ENCODE measurements at places on chromosomes 5 and 9. TPM values are rescaled to one million over a fixed set of nuclear protein-coding genes. Genes with fewer than 3 reads are reported as not detected.

IFNA5 gene
- total RNA-seq, result not detected

GRCh38 chr5:151772029-151772845 lies 483 bp downstream of the G3BP1 start:
- peaks cover 5% of the 10 kb centered on the region for H3K36me3 ChIP-seq
- no peaks in the 10 kb centered on the region for H3K27me3 ChIP-seq
- H3K4me1 ChIP-seq, result peaks cover 16% of the 10 kb centered on the region
- peak; percentile 56 for DNase-seq

DNA sequence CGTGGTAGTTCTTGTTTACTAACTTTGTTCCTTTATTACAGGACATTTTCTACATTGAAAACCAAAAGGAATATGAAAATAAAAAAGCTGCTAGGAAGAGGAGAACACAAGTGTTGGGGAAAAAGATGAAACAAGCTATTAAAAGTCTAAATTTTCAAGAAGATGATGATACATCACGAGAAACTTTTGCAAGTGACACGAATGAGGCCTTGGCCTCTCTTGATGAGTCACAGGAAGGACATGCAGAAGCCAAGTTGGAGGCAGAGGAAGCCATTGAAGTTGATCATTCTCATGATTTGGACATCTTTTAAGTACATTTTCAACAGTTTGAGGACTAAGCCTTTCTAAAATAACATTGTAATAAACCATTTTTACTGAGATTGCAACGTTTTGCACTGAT lies 23.8 kb downstream of the PHAX start:
- peaks cover 14% of the 10 kb centered on the region for H3K36me3 ChIP-seq
- no peaks in the 10 kb centered on the region for H3K27me3 ChIP-seq
- DNase-seq, result no peak
- H3K27ac ChIP-seq, result no peak overlapping the region
- no peak overlapping the region for H3K4me3 ChIP-seq

- no peak for DNase-seq
- H3K36me3 ChIP-seq, result no peaks in the 10 kb centered on the region
- H3K27ac ChIP-seq, result no peak overlapping the region
- H3K4me1 ChIP-seq, result peaks cover 7% of the 10 kb centered on the region
- no peaks in the 10 kb centered on the region for H3K27me3 ChIP-seq
Observed at GRCh38 chr9:87469793-87470465, 27.7 kb upstream of the DAPK1 start.

DNA sequence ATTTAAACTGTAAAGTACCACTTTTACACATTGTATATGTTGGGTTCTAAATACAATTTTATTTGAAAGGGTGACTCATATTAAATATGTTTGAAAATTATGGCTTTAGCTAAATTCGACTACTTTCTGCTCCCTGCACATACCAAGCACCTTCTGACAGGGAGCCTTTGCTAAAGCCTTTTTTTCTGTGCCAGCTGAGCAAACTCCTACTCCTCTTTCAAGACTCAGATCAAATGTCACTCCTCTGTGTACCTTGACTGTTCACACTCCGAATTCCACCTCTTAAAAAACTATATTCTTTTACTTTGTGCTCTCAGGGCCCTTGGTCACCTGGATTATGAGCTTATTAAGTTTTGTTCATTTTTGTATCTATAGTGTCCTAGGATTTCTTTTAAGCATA lies 6.5 kb upstream of the OXCT1 start:
- H3K4me3 ChIP-seq, result no peak overlapping the region
- H3K27ac ChIP-seq, result no peak overlapping the region
- no peaks in the 10 kb centered on the region for H3K27me3 ChIP-seq
- DNase-seq, result no peak

All from thymus (tissue), 14 donors.